AG08396 (cell line): ENCODE measurements at places on chromosomes 16 and 17.

DNA sequence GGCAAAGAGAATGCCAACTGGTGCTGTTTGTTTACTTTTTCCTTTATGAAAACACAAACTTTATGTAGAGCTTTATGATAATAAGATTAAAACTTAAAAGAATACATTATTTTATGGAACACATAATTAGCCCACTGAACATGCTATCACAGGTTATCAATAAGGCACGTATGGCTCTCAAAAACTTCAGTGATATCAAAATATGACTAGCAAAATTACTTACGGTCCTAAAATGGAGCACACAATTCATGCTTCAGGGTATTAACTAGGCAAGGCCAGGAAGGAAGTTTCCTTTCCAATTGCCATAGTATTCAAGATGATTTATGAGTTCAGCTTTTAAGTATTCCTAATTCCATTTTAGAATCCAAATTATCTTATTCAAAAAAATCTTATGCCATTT is 3.6 kb downstream of the RNF43 start:
- no peak for DNase-seq

DNA sequence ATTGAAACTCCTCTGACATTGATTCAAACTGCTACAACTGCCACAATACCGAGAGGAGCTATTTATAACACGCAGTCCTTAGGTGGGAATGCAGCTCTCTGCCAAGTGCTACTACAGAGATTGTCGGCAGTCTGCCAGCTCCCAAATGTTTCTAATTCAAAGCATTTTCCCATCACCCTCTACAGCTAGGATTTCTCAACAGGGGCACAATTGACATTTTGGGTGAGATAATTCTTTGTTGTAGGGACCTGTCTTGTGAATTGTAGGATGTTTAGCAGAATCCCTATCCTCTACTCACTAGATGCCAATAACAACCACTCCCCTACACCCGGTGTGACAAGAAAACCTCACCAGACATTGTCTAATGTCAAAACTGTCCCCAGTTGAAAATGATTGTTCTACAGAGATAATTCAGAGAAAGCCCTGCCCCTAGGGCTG is 7.8 kb upstream of the N4BP1 start:
- peak; percentile 53 for DNase-seq

DNA sequence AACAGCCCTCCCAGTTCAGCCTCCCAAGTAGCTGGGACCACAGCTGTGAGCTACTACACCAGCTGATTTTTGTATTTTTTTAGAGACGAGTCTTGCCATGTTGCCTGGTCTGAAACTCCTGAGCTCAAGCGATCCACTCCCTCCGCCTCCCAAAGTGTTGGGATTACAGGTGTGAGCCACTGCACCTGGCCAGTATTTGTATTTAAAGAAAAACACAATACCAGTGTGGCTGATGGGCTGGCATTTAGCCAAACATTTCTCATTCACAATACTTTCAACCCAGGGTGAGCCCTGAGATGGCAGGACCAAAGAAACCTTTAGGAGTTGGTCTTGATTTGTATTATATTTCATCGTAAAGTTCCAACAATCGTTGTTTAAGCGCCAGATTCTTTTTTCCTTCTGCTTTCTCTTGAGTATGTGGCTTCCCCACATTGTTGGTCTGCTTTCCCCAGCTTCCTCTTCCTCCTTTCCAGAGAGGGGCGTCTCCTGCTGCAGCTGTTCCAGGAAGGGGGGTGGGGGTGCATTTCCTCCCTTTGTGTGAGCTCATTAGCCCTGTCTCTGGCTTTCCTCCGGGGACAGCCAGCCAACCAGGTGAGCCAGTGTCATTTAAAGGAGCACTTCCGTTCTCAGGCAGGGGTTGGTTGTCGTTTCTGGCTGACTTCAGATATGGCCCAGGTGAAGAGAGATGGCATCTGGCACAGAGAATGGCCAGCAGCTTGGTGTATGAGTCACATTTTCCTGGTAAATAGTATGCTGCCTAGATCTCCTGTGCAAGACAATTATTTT is 79.9 kb downstream of the GPRC5B start:
- no peak for DNase-seq

DNA sequence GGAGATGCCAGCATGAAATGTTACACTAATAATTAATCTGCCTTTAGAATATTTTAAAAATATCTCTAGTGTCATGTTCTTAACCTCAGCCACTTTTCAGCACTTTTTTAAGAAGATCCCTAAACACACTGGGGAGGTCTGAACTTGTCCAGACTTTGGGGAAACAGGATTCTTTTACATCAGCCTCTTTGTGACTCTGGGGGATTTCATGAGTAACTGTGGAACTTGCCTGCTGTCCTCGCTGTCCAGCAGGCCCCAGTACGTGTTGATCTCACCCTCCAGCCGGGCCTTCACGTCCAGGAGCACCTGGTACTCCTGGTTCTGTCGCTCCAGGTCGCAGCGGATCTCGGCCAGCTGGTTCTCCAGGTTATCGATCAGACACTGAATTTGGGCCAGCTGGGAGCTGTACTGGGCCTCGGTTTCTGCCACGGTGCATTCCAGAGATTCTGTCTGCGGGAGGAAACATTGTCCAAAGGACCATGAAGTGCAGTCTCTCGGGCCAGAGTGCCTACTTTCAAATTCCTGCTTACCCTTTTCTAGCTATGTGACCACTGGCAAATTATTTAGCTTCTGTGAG is 5.5 kb downstream of the KRT40 start:
- DNase-seq, result no peak

- DNase-seq, result no peak
Observed at GRCh38 chr17:68641276-68642117, 40.3 kb upstream of the FAM20A start.
